Stimulated activated CD8-positive, alpha-beta memory T cell treated with anti-CD3 and anti-CD28 coated beads, Interleukin-15, amount 100 ng/mL, for 1 hour (primary cell): ENCODE measurements at places on chromosomes 1 and 21.

- no peak for DNase-seq
Observed at GRCh38 chr21:25326181-25326580, 281.1 kb downstream of the MRPL39 start.

DNA sequence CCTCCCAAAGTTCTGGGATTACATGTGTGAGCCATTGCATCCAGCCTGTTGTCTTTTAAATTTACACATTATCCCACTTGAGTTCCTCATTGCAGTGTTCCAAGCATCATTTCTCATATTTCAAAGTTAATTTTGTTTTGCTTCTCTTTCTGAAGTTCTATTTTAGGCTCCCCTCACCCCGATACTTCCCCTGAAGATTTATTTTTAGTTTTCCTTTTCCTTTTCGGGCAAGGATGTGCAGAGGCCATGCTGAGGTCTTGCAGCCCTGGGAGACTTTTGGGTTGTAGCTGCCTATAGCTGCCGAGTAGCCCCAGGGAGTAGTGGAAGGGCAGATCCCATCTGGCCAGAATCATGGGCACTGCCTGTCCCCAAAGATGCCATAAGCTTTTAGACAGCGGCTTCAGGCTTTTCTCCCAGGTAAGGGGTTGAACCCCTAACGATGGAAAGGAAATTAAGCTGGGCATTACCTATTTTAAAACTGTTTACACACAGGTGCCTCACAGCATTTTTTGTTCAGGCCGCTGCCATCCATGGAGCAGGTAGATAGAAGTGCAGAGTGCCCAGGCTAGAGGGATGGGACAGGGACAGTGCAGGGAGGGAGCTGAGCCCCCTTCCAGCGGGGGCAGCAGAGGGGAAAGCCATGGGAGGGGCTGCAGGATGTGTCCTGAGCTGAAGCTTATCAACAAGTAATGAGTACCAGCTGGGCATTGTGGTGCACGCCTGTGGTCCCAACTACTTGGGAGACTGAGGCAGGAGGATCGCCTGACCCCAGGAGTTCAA is 15.9 kb downstream of the PSEN2 start:
- DNase-seq = no peak

- no peak for DNase-seq
Observed at GRCh38 chr1:33010932-33011731, 25.6 kb downstream of the AK2 start.

DNA sequence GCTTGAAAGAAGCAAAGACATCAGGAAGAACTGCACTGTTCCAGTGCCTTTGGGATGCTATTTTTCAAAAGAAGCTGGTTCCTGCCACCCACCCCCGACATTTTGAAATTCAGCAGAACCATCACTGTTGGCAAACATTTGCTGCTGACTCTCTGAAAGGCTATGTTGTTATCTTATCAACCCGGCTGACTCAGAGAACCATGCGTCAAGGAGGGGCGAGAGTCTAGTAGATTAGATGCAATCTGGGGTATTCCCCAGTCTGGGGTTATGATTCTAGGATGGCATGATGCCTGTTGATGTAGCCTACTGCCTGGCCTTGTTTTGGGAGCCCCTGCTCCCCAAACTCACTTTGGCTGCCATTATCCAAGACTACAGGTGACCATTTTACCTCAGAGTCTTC is 267.8 kb upstream of the RUNX1 start:
- DNase-seq = no peak

DNA sequence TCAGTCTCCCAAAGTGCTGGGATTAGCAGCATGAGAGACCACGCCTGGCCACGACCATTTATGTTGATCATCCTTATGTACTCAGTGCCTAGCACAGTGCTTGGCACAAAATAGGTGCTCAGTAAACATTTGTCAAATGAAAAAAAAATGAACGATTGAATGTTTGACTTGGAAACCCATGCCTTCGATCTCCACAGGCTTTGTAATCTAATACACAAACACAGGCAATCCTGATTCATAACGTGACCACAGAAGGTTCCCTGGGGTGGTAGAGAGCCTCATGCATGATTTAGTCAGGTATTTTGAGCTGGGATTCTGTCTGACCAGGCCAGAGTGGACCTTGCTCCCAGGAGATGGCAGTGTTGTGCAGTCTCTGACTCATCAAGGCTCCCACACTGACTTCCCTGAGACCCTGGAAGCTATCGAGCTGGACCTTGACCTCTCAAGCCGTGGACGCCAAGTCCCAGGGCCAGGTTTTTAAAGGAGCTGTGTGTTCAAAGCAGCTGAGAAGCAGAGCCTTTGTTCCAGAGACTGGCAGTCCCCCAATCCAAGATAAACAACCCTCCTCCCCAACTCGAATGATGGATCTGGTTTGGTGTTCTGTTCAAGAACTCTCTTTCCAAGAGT is 81.1 kb downstream of the PGM1 start:
- DNase-seq = no peak

- DNase-seq = no peak
Observed at GRCh38 chr1:31902510-31902860, 35.7 kb downstream of the PTP4A2 start.
